ENCODE measurements at places on chromosomes 7 and 10.

- DNase-seq: no peak
These were observed 134.8 kb upstream of the SEMA3C start for GRCh38 chr7:81053623-81054022.

DNA sequence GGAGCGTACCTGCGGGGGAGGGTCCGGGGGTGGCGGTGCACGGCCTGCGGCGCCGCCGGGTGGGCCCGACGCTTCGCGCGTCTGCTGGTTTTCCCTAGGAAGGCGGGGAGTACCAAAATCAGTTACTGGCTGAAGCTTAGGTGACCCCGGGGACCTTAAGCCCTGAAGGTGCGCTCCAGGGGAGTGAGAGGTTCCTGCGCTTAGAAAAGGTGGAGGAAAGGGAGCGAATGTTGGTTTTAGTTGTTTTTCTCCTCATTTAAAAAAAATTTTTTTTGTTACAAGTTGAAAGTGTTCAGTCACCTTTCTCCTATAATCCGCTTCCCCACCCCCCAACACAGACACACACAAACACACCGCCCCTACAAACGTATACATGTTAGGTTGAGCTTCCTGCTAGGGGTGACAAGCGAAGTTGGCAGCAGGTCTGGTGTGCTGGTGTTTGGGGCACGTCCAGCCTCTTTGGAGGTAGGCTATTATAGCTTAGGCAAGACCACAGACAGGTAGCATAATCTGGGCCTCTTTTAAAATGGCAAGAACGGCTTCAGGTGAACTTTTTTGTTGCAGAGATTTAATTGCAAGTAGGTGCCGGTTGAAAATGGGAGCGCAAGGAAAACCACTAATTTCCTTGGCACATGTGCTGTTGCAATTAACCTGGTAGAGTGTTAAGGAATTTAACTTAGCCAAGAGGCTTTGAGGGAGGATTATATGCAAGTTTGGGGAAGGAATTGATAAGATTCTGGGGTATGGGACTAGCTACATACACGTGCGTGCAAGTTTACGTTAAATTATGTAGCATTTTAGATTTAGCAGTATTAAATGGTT lies 945 bp downstream of the ADD3 start:
- no peak for DNase-seq

- DNase-seq: no peak
These were observed 967 bp upstream of the GLI3 start for GRCh38 chr7:42237811-42238541.

DNA sequence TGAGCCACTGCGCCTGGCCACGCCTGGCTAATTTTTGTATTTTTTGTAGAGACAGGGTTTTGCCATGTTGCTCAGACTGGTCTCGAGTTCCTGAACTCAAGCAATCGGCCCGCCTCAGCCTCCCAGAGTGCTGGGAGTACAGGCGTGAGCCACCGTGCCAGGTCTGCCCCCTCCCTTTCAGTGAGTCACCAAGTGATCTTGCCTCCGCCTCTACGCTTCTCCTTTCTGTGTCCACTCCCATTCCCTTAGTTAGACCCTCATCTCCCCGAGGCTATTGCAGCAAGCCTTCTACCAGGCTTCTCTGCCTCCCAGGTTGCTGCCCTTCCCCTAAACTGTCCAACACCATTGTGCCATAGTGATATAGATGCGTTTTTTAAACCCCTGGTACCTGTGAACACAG lies 32.9 kb downstream of the CDC123 start:
- DNase-seq: no peak

GRCh38 chr10:53122281-53122680 lies 349.7 kb upstream of the MBL2 start:
- no peak for DNase-seq

DNA sequence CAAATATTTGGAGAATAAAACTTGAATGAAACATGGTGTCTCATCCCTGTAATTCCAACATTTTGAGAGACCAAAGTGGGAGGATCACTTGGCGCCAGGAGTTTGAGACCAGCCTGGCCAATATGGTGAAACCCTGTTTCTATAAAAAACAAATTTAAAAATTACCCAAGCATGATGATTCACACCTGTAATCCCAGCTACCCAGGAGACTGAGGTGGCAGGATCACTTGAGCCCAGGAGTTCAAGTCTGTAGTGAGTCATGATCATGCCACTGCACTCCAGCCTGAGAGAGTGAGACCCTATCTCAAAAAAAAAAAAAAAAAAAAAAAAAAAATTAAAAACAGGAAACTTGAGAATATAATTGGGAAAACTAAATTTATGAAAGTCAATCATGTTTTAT lies 481.1 kb downstream of the SEMA3D start:
- no peak for DNase-seq

- no peak for DNase-seq
These were observed 32.9 kb upstream of the CRYGN start for GRCh38 chr7:151472644-151473380.

- no peak for DNase-seq
These were observed 6.9 kb upstream of the GOLGA7B start for GRCh38 chr10:97842656-97843280.

GRCh38 chr10:101545898-101546297 lies 42.2 kb downstream of the POLL start:
- no peak for DNase-seq

GRCh38 chr10:80787952-80788351 lies 250.2 kb downstream of the SH2D4B start:
- DNase-seq: no peak

Measured in NCI-H1930 (cell line).